A673 (cell line): ENCODE measurements at places on chromosomes 3 and 15. TPM values are rescaled to one million over a fixed set of nuclear protein-coding genes. Genes with fewer than 3 reads are reported as not detected.
A peak's percentile ranks its signal among the peaks of the same experiment; 100 is the strongest.

GRCh38 chr3:45082142-45082538 is 56.0 kb downstream of the CLEC3B start:
- no peaks in the 10 kb centered on the region for H3K27me3 ChIP-seq
- peak; percentile 74 for DNase-seq
- no peaks in the 10 kb centered on the region for H3K36me3 ChIP-seq

- peaks cover 21% of the 10 kb centered on the region for H3K4me1 ChIP-seq
- H3K4me3 ChIP-seq, result no peak overlapping the region
- H3K27me3 ChIP-seq, result no peaks in the 10 kb centered on the region
Observed at GRCh38 chr3:187735837-187736236, 9.4 kb downstream of the BCL6 start.

GRCh38 chr3:126922466-126922865 is 60.4 kb upstream of the PLXNA1 start:
- H3K4me1 ChIP-seq, result peaks cover 38% of the 10 kb centered on the region
- no peaks in the 10 kb centered on the region for H3K27me3 ChIP-seq
- H3K36me3 ChIP-seq, result no peaks in the 10 kb centered on the region
- H3K27ac ChIP-seq, result no peak overlapping the region
- H3K4me3 ChIP-seq, result no peak overlapping the region
- DNase-seq, result no peak

GRCh38 chr15:69303337-69304181 is 4.8 kb downstream of the PAQR5 start:
- DNase-seq, result peak; percentile 39
- no peak overlapping the region for H3K4me3 ChIP-seq

DNA sequence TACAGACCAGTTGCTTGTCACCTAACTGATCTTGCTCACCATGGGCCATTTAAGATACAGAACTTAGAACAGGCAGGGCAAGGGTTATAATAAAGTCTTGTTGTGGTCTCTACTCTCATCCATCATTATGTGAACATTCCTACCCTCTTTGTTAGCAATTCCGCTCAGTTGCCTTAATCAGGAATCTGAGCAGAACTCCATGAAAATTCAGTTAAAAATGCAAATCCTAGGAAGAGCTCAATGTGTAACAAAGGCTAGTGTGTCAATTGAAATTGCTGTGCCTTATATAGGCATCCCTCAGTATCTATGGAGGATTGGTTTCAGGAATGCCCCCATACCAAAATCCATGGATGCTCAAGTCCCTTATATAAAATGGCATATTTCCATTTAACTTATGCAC is 44.5 kb downstream of the CP start:
- no peak overlapping the region for H3K4me3 ChIP-seq
- no peaks in the 10 kb centered on the region for H3K27me3 ChIP-seq
- DNase-seq, result no peak
- H3K4me1 ChIP-seq, result no peaks in the 10 kb centered on the region
- H3K36me3 ChIP-seq, result no peaks in the 10 kb centered on the region

The EPHA3 gene
- total RNA-seq, result 21.5 and 25.7 TPM in 2 replicates

The HHLA2 gene
- total RNA-seq, result not detected in 2 replicates

GRCh38 chr15:71669688-71670087 is 140.7 kb upstream of the NR2E3 start:
- no peaks in the 10 kb centered on the region for H3K4me1 ChIP-seq
- DNase-seq, result no peak
- H3K27me3 ChIP-seq, result peaks cover 27% of the 10 kb centered on the region
- H3K4me3 ChIP-seq, result no peak overlapping the region

- H3K4me1 ChIP-seq, result peaks cover 5% of the 10 kb centered on the region
- H3K36me3 ChIP-seq, result no peaks in the 10 kb centered on the region
- no peaks in the 10 kb centered on the region for H3K27me3 ChIP-seq
- DNase-seq, result peak; percentile 50
- peak overlapping the region; percentile 88 for H3K4me3 ChIP-seq
Observed at GRCh38 chr3:155805204-155805801, 775 bp downstream of the C3orf33 start.

DNA sequence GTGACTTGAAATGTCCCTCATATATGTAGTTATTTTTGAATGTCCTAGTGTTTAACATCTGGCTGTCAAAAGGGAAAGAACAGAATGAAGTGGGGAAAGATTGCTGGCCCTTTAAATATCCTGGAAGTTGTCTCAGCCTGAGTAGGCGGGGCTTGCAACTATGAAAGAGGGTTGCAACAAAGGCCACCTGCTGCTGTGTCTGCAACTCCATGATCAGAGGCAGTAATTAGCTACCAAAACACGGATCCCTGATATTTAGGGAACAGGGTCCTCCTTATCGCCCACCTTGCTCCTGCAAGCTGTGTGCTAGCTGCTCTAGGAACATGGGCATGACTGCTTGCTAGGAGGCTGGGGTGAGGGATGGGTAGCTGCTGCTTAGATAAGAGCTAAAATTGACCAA is 100.2 kb upstream of the CFAP20DC start:
- no peaks in the 10 kb centered on the region for H3K36me3 ChIP-seq
- peak; percentile 16 for DNase-seq
- H3K27ac ChIP-seq, result no peak overlapping the region
- no peak overlapping the region for H3K4me3 ChIP-seq
- no peaks in the 10 kb centered on the region for H3K4me1 ChIP-seq
- H3K27me3 ChIP-seq, result no peaks in the 10 kb centered on the region

DNA sequence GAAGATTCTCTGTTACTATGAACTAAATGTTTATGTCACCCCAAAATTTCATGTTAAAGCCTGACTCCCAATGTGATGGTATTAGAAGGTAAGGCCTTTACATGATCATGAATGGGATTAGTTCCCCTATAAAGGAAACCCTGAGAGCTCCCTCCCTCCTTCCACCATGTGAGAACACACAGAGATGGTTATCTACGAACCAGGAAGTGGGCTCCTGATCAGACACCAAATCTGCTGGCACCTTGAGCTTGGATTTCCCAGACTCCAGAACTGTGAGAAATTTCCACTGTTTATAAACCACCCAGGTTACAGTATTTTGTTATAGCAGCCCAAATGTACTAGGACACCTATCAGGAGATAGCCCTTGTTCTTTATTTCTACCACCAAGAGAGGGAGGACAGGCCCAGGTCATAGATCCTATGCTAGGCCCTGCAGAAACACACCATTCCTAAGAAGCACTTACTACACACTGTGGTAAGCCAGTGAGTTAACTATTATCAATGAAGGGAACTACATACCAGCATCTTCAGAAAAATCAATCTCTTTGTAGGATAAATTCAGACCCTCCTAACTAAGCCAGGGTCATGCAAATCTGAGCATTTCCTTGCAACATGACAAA is 59.0 kb downstream of the PRKAR2A start:
- H3K4me3 ChIP-seq, result no peak overlapping the region
- H3K27me3 ChIP-seq, result no peaks in the 10 kb centered on the region
- no peaks in the 10 kb centered on the region for H3K4me1 ChIP-seq
- no peak overlapping the region for H3K27ac ChIP-seq

The RBMS3 gene
- 5.9 and 7.9 TPM in 2 replicates for total RNA-seq

GRCh38 chr15:68620721-68621527 is 42.1 kb downstream of the CORO2B start:
- H3K36me3 ChIP-seq, result no peaks in the 10 kb centered on the region
- H3K4me3 ChIP-seq, result peak overlapping the region; percentile 14
- peak overlapping the region; percentile 81 for H3K27ac ChIP-seq
- peak; percentile 99 for DNase-seq
- peaks cover 47% of the 10 kb centered on the region for H3K4me1 ChIP-seq
- H3K27me3 ChIP-seq, result no peaks in the 10 kb centered on the region
